Erythroblast (primary cell): ENCODE measurements at places on chromosomes 7 and 10.

DNA sequence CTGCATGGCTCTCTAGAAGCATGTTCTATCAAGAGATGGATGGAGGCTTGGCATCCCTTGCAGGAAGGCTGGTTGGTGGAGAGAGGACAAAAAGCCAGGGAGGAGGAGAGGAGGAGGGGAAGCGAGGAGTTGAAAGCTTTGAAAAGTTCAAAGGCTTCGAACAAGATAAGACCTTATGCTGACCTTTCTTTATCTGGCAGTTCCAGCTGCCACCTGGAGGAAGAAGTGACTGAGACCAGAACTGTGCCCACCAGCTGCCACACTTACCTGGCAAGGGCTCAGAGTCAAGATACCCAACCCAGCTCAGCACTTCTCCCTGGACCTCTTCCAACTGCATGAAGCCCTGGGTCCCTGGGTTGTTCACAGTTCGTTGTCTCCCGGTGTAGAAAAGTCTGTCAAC lies 14.8 kb downstream of the CCL24 start:
- no peak for DNase-seq

- no peak for DNase-seq
These were observed 355.3 kb upstream of the NPVF start for GRCh38 chr7:25583621-25584020.

GRCh38 chr10:116311706-116312490 lies 12.3 kb upstream of the CCDC172 start:
- DNase-seq: no peak

DNA sequence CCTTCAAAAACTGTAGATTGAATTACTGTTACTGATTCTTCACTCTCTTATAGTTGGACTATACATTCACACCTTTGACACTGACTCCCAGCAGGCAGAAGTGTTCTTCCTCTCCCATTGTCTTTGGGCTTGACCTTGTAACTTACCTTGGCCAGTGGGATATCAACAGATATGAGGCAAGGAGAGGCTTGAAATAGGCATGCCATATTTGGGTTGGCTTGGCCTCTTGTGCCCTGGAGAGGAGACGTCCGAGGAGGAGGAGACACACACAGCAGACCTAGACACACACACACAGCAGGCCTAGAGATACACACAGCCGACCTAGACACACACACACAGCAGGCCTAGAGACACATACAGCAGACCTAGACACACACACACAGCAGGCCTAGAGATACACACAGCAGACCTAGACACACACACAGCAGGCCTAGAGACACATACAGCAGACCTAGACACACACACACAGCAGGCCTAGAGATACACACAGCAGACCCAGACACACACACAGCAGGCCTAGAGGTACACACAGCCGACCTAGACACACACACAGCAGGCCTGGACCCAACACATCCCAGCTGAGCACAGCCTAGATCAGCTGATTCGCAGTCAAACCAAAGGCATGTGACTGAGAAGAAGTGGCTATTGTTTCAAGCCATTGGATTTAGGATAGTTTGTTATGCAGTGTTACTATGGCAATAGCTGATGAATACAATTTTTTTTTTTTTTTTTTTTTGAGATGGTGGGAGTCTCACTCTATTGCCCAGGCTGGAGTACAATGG lies 12.5 kb upstream of the GNA12 start:
- no peak for DNase-seq

DNA sequence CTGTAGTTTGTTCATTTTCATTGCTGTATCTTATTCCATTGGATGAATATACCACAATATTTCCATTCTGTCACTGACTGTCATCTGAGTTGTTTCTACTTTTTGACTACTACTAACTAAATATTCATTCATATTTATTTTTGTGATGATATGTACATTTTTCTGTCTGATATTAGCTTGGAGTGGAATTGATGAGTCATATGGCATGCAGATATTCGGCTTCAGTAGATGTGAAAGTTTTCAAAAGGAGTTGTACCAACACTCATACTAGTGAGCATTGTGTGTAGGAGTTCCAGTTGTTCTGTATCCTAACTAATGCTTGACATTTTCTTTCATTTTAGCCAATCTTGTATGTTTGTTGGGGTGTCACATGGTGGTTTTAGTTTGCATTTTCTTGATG lies 7.7 kb downstream of the RUNDC3B start:
- DNase-seq: no peak

DNA sequence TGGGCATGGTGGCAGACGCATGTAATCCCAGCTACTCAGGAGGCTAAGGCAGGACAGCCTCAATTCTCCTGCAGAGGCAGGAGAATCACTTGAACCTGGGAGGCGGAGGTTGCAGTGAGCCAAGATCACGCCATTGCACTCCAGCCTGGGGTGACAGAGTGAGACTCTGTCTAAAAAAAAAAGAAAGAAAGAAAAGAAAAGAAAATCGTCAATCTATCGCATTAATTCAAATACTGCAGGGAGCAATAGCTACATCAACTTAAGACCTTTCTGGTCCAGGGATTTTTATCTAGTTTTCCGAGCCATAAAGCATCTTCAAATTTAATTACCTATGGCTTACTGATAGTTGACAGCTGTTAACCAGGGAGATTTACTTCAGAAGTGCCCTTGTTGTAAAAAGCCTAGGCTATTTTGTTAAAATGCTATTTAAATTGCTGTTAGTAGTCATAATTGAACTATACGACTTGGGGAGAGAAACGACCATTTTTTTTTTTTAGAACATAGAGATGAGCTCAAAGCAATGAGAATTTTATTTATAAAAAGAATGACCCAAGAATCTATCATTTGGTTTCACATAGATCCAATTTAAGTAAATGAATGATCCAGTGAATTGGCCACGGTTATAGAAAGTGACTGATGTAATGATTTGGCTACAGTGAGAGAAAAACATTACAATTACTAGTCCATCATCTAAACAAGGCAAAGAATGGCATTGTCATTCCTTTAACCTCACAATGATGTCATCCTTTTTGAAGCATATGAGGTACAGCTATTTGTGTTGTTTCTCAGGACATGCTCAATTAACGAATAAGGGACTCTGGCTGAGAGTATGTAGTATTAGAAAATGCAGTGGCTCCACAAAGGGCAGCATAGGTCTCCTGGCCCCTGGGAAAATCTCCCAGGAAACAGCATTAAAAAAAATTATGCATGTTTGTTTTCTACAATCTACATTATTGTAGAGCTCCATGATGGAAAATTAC lies 85.3 kb downstream of the SEMA3C start:
- DNase-seq: no peak

GRCh38 chr7:37346761-37347160 lies 101.9 kb downstream of the ELMO1 start:
- DNase-seq: no peak

DNA sequence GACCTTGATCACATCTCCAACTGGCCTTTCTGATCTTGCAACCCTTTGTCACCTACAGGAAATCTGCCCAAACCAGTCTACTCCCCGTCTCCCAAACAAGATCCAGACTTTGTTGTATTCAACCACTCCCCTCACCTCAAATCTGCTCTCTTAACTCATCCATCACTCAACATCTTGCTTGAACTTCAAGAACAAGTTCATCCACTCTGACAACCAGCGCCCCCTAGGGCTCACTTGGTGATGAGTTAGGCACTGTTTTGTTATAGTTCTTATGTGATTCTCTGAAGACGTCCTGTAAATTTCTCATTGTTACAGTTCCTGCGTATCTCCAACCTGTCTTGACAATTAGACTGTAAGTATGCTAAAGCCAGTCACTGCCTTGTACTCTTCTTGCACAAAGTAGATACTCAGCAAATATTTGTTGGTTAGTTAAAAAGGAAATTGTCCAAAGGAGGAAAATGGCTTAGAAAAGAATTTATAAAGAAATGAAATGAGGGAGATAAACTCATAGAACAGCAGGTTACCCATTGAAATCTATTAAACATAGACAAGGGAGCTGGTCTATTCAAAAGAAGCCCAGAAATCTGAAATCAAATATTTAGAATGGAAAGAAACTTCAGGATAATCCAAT lies 5.3 kb downstream of the FRMD4A start:
- DNase-seq: peak; percentile 51

DNA sequence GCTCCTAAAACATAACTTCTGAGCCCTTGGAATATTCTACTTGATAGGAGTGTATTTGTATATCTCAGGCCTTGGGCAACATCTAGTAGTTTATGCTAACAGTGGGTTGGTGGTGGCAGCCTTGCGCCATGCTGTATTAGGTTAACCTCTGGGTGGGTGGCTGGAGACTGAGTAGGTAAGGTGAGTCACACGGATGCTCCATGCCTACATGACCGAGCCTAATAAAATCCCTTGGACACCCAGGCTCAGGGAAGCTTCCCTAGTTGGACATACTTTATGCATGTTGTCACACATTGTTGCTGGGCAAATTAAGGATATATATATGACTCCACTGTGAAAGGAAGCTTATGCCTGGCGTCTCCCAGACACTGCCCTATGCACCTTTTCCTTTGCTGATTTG lies 6.0 kb upstream of the DAGLB start:
- no peak for DNase-seq

- no peak for DNase-seq
These were observed 87.8 kb upstream of the PPP2R2D start for GRCh38 chr10:131812736-131813604.

DNA sequence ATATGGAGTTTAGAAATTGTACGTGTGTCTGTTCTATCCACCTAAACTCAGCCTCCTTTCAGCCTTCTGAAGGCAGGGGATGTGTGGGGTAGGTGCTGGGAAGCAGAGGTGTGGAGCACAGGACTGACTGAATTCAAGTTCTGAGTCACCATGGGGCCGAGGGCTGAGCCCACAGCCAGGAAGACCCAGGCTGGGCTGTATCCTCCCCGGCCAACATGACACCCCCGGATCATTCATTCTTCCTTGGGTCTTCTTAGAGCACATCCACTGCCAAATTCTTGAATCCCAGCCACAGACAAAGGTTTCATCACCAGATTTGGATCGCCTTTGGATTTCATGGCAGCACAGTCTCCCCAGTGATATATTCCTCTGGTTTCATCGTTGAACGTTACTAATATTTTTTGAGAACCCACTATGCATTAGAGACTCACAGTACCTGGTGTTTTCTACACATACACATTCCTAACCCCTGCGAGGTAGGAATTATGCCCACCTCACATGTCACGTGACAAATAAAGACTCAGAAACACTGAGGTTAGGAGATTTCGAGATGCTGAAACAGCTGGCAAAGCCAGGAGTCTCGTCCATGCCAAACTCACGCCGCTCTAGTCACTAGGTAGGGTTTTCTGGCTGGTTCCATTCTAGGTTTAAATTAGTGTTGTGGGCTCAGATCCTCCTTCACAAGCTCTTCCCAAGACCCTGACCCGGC lies 26.9 kb downstream of the CCDC3 start:
- no peak for DNase-seq

DNA sequence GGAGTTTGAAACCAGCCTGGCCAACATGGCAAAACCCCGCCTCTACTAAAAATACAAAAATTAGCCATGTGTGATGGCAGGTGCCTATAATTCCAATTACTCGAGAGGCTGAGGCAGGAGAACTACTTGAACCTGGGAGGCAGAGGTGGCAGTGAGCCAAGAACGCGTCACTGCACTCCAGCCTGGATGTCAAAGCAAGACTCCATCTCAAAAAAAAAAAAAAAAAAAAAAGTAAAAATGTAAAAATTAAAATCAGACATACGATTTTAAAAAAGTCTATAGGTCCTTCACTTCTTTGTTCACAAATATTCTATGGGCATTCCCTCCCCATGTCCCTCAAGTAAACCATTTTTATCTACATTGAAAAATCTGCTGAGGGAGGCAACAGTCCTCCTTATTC lies 34.9 kb upstream of the TLL2 start:
- peak; percentile 53 for DNase-seq

DNA sequence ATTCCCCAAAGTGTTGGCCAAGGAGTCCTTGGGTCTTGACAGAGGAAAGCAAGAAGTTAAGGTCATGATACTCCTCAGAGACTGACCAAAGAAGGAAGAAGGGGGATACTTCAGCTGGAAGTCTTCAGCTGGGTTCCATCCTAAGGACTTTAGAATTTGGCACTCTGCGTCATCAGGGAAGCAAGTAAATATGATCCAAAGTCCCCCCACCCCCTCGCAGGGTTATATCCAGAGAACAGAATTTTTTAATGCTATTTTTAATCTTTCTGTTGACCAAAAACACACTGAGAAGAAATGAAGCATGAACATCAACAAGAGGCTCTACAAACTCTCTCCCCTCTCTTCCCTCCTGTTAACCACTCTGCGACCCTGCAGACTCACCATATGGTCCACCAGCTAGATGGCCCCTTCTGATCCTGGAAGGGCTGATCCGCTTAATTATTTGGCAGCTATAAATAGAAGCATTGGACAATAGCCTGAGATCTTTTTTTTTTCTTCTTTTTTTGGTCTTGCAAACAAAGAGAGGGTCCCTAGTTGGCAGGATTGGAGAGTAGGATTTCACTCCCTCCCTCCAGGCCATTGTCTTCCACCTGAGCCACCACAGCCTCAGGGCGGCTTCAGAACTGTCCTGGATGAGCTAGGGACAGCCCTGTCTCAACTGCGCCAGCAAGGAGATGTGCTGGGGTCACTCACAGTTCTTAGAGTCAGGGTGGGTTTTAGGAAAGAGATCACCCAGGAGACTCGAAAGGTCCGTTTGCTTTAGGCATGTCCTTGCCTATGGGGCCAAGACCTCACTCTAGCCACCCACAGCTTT lies 196.0 kb downstream of the KCNMA1 start:
- DNase-seq: no peak

GRCh38 chr7:4875391-4875790 lies 8.1 kb downstream of the RADIL start:
- no peak for DNase-seq

DNA sequence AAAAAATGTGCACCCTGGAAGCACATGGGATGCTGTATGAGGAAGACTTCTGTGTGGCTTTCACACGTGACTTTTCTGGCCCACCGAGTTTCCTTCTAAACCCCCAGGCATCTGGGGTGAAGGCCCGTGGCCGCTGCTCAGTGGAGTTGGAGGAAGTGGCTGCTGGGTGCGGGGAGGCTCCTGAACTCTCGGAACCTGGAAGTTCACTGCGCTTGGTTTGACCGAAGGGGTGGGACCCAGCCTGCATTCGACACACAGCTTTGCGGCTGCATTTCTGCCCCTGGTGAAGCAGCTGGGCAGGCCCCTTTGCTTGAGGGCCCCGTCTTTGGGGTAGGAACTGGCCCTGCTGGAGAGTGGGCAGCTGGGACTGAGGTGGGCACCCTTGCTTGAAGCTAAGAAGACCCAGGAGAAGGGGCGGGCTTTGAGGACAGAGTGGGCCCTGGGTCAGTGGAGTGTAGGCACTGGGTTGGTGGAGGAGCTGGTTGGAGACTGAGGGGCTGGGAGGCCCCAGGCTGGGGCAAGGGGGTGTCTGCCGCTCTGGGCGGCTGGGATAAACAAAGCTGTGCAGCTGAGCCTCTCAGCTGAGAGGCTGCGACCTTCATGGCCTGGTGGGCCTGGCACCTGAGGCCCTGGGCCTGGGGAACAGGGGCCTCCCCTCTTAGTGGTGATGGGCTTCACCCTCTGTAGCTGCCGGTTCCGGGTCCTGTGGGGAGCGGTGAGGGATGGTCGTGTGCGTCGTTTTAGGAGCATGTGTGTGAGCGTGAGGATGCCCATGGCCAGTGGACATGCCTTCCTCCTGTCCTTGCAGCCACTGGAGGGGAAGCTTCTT lies 78.0 kb downstream of the INPP5A start:
- no peak for DNase-seq
